Activated CD4-positive, alpha-beta T cell treated with anti-CD3 and anti-CD28 coated beads, Interleukin-2, amount 50 U/mL, for 4 hours (primary cell): ENCODE measurements at places on chromosomes 2 and 18.

GRCh38 chr18:49744376-49745008, 68.8 kb downstream of the ACAA2 start:
- DNase-seq: no peak

DNA sequence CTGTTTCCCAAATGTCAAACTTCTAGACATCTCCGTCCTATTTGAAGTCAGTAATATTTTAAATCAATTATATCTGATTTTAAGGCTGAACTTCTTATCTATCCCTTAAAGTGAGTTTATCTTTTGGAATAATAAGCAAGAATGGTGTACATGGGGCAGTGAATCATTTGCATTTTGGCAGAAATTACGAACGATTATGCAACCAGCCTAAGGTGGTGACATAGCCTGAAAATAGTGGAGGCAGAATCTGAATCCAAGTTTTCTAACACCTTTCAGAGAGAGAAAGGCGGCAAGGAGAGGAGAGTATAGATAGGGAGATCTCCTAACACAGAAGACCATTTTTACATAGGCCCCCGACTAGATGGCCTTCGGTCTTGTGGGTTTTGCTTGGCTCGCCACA, 10.7 kb downstream of the ZBTB14 start:
- DNase-seq: no peak

DNA sequence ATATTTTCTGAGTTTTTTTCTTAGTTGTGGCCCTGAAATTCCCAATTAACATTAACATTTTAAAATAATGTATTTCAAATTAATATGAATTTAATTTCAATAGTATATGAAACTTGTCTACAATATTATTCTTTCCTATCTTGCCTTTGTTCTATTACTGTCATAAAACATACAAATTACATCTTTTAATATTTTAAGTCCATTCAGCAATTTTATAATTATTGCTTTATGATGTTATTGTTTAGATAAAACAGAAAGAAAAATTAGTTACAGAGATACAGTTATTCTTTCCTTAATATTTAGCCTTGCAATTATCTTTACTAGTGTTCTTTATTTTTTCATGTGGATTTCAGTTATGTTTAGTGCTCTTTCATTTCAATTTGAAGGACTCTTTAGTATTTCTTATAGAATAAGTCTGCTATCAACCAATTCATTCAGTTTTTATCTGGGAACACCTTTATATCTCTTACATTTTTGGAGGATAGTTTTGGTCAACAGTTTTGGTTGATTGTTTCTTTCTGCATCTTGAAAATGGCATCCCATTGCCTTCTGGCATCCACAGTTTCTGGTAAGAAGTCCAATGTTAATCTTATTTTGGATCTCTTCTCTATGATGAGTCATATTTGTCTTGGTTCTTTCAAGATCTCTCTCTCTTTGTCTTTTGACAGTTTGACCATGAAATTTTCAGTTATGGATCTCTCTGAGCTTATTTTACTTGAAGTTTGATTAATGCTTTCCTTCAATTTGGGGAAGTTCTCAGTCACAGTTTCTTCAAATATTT, 76.9 kb upstream of the CHST9 start:
- no peak for DNase-seq

- no peak for DNase-seq
Measured at GRCh38 chr18:55243857-55244256, 284.6 kb upstream of the CCDC68 start.

DNA sequence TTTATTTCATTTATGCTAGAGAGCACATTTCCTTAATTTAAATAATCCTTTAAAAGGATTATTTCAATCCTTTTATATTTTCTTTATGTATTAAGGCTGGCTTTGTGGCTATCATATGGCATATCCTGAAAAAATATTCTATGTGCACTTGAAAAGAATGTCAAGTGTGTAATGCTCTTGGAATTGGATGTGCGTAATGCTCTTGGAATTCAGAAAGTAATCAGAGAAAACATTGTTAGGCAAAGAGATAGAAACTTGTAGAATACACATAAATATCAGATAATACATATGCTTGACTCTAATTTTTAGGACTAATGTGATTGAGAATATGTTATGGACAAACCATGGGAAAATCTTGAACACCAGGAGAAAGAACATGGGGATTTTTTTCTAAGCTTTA, 197.5 kb upstream of the COL3A1 start:
- no peak for DNase-seq

DNA sequence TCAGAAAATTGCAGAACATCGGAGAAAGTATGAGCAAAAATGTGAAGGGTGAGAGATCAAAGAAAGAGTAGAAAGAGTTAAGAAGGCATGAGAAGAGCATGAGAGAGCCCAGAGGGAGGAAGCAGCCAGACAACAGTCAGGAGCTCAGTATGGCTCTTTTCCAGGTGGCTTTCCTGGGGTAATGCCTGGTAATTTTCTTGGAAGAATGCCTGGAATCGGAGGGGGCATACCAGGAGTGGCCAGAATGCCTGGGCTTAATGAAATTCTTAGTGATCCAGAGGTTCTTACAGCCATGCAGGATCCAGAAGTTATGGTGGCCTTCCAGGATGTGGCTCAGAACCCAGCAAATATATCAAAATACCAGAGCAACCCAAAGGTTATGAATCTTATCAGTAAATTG, 271.8 kb upstream of the TFPI start:
- DNase-seq: no peak

GRCh38 chr2:106187273-106187891, 6.7 kb downstream of the UXS1 start:
- DNase-seq: no peak

DNA sequence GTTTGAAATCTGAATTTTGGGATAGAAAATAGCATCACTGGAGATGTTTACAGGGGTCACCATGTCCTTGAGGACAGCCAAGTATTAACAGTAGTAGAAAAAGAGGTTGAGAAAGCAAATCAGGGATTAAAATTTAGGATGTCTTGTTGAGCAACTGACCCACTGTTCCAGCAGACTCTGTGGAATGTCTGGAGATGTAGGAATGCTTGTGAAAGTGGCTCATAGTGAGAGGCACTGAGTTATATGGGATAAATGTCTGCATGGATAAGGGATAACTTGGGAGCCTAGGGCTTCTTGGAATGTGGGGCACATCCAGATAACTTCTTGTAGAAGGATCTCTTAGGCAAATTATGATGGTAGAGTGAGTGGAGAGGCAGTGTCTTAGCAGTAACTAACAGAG, 495.0 kb downstream of the TMX3 start:
- no peak for DNase-seq

GRCh38 chr2:208101716-208102631, 22.4 kb downstream of the CRYGD start:
- DNase-seq: no peak

DNA sequence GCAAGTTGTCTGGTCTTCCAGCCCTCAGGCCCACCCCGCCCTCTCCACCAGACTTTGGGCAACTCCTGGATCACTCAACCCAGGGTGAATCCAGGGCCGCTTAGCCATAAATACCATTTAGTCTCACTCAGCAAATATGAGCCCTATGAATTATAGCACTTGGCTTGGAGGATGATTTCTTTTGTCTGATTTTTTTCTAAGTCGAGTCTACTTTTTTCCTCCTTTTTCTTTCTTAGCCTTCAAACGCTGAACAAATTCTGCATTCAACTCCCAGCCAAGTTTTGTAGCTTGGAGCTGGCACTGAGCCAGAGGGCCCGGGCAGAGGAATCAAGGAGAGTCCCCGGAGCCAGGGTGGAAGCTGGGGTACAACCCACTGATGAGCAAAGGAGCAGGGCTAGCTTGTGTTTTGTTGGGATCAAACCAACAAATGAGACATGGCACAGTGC, 48.7 kb downstream of the SERTAD2 start:
- DNase-seq: no peak

GRCh38 chr2:99970292-99970868, 172.0 kb downstream of the AFF3 start:
- no peak for DNase-seq

- DNase-seq: no peak
Measured at GRCh38 chr2:237205561-237205971, 119.9 kb downstream of the COPS8 start.

GRCh38 chr2:70125498-70125898, 38.2 kb downstream of the PCBP1 start:
- DNase-seq: no peak

GRCh38 chr2:27078267-27079194, at the start of gene EMILIN1:
Gene EMILIN1 (plus strand): TSS chr2:27078615. CDS start chr2:27079066, 451 bp downstream.
- no peak for DNase-seq

DNA sequence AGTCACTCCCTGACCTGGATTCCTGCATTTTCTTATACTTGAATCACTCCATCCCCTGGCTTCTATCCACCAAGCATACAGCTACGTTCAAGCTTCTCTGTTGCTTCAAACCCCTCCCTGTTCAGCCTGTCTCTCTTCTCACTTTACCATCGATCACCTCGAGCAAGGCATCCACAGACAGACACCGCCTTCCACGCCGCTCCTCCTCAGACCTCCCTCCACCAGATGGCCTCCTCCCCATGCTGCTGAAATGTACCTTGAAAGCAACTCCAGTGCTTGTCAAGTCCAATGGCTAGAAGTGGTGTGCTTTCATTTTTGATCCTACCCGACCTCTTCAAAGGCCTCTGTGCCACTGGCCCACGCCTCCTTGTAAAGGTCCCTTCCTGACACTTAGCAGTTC, 131.3 kb upstream of the ACAA2 start:
- DNase-seq: no peak

DNA sequence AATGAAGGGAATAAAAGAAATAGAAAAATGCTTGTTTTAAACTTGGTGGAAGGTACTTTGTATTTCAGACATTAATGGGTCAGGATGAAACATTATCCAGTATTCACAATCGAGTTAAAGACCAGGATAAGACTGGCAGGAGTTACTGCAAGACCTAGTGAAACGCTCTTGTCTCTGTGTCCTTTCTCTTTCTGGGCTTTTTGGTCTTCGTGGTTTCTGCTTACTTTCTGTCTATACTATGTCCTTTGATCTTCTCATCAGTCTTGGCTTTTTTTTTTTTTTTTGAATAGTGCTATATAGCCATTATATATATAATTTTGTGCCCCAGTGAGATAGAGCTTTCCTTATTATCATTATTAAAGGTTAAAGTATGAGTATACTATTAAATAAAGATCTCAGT, 42.1 kb upstream of the GAREM2 start:
- no peak for DNase-seq

DNA sequence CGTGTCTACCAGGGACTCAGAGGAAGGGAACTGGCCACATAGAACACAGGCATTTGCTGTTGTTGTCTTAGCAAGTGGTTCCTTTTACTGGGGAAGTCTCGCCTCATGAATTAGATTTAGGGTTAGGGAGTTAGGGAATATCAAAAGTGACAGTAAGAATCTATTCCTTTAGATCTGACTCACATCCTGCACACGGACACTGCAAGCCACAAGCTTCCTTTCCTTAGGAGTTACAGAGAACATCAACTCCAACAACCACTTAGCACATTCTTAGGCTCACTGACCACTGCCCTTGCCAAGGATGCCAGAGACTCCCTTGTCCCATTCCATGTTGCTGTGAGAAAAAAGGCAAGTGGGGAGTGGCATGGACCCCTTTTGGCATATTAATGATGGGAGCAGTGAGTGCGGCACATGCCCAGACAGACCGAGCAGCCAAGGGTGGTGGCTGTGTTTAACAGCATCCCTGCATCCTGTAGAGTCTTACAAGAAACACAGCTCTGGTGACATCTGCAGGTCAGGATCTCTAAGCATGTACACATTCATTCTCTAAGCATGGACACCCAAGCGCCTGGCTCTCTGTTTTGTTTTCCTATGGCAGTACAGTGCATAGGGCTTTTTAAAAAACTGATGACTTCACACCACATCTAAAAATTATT, 745.6 kb upstream of the RAB6C start:
- DNase-seq: no peak

DNA sequence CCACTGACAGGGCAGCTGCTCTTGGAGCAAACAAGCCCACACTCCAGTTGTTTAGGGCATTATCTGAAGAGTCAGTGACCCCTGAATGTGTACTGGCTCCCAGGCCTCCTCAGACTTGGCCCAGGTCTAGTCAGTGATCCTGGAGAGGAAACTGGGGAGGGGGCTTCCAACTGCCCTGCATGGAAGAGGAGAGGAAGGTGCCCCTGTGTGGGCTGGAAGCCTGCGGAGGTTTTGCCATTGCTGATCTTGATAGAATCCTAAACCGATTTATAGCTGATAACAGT, 197.4 kb downstream of the MGAT5 start:
- no peak for DNase-seq

GRCh38 chr2:217182926-217183325, 323.1 kb upstream of the TNP1 start:
- DNase-seq: no peak

GRCh38 chr2:28638102-28638501, 113.5 kb upstream of the PPP1CB start:
- no peak for DNase-seq

DNA sequence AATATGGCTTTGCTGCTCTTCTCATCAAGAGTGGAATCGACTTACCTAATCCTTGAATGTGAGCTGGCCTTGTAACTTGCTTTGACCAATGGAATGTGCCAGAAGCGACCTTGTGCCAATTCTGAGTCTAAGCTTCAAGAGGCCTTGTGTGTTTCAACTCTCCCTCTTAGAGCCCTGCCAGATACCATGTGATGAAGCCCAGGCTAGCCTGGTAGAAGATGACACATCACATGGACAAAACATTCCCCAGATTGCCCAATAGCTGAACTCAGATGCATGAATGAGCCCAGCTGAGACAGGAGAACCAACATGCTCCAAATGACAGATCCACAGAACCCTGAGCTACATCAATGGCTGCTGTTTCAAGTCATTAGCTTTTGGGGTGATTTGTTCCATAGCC, 4.2 kb upstream of the KLHL14 start:
- no peak for DNase-seq

GRCh38 chr2:2837746-2838547, 506.9 kb upstream of the MYT1L start:
- DNase-seq: no peak

DNA sequence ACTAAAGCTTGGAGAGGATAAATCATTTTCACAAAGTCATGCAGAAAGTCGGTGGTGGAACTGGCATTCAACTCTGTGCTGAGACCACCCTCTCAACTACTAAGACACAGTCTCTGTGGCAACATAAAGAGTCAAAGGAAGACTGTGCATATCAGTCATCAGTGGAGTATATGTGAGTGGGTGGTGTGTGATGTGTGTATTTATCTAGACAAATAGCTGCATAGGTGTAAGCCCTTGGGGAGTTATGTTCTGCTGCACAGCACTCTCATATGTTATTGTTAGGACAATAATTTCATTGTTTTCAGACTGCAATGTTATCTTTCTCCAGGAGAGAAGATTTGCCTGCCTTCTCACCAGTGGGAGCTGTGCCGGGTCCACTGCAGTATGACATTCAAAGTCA, 186.3 kb upstream of the HNRNPA3 start:
- DNase-seq: no peak

- no peak for DNase-seq
Measured at GRCh38 chr18:56997200-56997599, 149.7 kb upstream of the BOD1L2 start.

GRCh38 chr2:226561962-226562361, 237.7 kb downstream of the IRS1 start:
- no peak for DNase-seq

DNA sequence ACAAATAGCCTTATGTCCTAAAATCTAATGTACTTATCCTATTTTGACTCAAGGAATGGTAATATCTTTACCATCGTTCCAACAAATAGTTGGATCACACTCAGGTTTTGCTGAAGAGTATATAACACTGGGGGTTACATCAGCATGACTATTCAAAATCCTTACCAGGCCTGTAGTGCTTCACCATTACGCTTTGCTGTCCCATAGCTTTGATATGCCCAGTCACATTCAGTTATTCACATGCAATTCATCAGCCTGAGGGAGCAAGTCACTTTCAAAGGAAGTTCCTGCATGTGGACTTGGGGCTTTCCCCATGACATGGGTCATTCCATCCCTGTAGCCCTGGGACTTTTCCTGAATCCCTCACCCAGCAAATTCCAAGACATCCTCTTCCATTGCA, 39.6 kb downstream of the FTCDNL1 start:
- DNase-seq: no peak

GRCh38 chr2:174750923-174751441, 13.3 kb downstream of the CHRNA1 start:
- peak; percentile 12 for DNase-seq
